ENCODE measurements at places on chromosomes 5 and 9. TPM values are rescaled to one million over a fixed set of nuclear protein-coding genes. Genes with fewer than 3 reads are reported as not detected.

ESM1 gene
- total RNA-seq = 0.23 TPM

ZNF462 gene
- 140 TPM for total RNA-seq

GLRA1 gene
- not detected for total RNA-seq

NOXA1 gene
- 19.9 TPM for total RNA-seq

DNA sequence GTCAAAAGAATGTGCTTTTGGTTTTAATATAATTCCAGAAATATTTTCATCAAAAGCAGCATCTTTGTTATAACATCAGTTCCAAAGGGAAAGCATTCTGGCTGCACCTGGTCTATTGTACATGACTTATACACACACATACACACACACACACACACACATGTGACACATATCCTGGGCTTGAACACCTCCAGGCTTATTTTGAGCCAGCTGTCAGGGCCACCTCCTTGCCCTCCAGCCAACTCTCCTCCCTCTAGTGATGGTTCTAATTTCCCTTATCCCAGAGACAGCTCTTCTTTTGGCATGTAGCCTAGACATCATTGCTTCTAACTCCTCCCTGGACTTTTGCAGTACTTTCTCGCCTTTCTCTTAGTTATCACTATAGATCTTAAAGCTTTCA is 115.0 kb downstream of the PIK3R1 start:
- peak overlapping the region; percentile 23 for H3K27ac ChIP-seq
- DNase-seq = no peak
- H3K4me3 ChIP-seq = no peak overlapping the region
- H3K4me1 ChIP-seq = peaks cover 14% of the 10 kb centered on the region
- H3K36me3 ChIP-seq = no peaks in the 10 kb centered on the region
- H3K27me3 ChIP-seq = no peaks in the 10 kb centered on the region

DNA sequence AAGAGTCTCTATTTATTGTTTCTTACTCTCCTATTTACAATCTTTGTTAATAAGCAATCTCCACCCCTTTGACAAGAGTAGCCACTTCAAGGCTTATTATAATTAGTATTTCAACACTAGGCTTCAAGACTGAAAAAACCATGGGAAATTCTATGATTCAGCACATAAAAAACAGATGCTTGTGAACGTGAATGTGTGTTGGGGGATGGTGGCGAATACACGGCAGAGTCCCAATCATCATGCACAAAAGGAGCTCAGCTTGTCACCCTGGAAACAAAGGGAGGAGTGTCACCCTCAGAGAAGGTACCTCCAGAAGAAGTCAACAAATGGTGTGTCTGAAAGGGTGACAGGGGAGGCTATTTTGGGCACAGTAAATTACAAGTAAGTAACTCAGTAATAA is 157.2 kb upstream of the RETREG1 start:
- H3K27me3 ChIP-seq = no peaks in the 10 kb centered on the region
- H3K4me1 ChIP-seq = no peaks in the 10 kb centered on the region
- no peak for DNase-seq
- H3K36me3 ChIP-seq = peaks cover 21% of the 10 kb centered on the region
- no peak overlapping the region for H3K4me3 ChIP-seq
- H3K27ac ChIP-seq = no peak overlapping the region

GRCh38 chr9:19918630-19919029 is 129.8 kb upstream of the SLC24A2 start:
- H3K27me3 ChIP-seq = no peaks in the 10 kb centered on the region
- no peak for DNase-seq
- H3K4me1 ChIP-seq = no peaks in the 10 kb centered on the region
- no peak overlapping the region for H3K27ac ChIP-seq

DNA sequence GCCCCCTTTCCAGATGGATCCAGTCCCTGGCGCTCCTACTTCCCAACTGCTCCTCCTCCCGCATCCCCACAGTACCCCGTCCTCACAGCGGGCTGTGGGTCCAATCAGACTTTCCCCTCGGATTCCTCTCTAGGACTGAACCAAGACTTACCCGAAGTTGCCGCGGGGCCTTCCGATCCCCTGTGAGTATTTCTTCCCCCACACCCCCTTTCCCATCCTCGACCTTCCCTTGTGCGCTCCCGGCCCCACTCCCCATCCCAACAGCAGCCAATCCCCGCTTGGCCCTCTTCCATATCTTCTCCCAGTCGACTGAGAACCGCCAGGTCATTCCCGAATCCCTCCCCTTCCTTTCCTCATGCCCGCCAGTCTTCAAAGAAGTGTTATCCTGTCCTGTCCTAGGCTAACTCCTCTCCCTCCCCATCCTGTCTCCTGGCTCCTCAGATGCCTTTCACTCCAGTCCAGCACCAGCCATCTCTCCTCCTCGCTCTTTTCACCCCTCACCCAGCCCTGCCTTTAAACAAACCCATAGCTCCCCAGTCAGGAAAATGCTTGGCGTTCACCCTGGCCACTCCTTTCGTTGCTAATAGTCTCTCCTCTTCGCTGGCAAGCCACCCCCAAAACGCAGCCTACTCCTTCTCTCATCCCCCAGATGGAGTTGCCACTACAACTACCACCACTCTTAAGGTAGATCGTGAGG is 646 bp downstream of the SWI5 start:
- no peaks in the 10 kb centered on the region for H3K27me3 ChIP-seq

DNA sequence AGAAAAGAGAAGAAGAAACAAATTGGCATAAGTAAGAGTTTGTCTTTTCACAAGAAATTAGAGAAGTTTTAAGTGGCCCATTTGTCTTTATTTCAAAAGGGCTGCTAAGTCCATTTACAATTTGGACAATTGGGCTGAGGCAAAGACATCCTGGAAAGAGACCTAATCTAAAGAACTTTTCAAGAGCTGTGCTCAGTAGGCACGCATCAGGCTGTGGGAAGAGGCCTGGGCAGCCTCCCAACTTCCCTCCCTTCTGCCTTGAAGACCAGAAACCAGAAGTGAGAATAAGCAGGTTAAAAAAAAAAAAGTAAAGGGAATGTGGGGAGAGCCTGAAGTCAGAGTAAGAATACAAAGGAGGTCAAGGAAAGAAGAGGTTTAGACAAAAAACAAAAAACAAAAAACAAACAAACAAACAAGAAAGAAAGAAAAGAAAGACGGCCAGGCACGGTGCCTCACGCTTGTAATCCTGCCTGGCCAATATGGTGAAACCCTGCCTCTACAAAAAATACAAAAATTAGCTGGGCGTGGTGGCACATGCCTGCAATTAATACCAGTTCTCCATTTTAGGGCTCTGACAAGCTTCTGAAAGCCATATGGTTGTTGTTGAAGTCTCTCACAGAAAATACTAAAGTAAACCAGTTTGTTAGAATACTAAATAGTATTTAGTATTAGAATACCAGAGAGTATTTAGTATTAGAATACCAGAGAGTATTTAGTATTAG is 48.0 kb upstream of the CEP78 start:
- no peak overlapping the region for H3K4me3 ChIP-seq
- H3K4me1 ChIP-seq = no peaks in the 10 kb centered on the region

GRCh38 chr5:154543380-154543779 is 65.4 kb upstream of the HAND1 start:
- DNase-seq = no peak
- no peak overlapping the region for H3K4me3 ChIP-seq
- no peaks in the 10 kb centered on the region for H3K27me3 ChIP-seq
- H3K27ac ChIP-seq = no peak overlapping the region
